ENCODE measurements at places on chromosomes 1 and 21.

- no peak for DNase-seq
Observed at GRCh38 chr1:153438599-153438998, 21.9 kb downstream of the S100A7 start.

DNA sequence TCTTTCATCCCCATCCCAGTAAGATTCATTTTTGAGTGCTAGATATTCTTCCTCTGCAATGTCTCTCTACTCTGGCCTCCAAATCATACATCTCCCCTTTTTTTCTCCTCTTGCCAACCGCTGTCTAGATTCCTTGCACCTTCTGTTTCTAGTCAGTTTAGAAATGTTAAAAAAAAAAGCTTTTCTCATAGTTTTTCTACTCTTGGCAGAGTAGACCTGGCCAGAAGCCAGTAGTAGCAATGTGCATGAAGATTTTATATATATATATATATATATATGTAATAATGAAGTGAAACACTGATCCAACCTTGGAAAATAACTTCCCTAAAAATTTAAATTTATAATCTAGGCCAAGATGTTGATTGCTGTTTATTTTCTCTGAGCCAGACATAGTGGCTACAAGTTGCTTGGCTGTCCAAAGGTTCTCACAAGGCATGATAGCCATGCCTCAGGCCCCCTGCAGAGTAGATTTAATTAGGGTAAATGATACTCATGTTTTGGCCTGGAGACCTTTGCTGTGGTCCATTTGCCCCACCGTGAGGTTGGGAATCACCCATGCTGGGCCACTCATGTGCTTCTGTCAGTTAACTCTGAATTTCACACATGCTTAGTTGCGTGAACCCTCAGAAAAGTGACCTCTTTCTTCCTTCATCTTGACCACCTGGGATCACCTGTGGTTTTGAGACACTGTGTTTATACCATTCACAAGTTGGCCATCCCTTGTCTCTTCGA lies 103.4 kb upstream of the KCNE2 start:
- DNase-seq, result no peak

- peak; percentile 10 for DNase-seq
Observed at GRCh38 chr1:188043536-188044245, 1214.9 kb downstream of the PLA2G4A start.

- DNase-seq, result no peak
Observed at GRCh38 chr1:3359756-3360440, 94.6 kb upstream of the ARHGEF16 start.

GRCh38 chr1:219220945-219221344 lies 47.3 kb downstream of the LYPLAL1 start:
- no peak for DNase-seq

DNA sequence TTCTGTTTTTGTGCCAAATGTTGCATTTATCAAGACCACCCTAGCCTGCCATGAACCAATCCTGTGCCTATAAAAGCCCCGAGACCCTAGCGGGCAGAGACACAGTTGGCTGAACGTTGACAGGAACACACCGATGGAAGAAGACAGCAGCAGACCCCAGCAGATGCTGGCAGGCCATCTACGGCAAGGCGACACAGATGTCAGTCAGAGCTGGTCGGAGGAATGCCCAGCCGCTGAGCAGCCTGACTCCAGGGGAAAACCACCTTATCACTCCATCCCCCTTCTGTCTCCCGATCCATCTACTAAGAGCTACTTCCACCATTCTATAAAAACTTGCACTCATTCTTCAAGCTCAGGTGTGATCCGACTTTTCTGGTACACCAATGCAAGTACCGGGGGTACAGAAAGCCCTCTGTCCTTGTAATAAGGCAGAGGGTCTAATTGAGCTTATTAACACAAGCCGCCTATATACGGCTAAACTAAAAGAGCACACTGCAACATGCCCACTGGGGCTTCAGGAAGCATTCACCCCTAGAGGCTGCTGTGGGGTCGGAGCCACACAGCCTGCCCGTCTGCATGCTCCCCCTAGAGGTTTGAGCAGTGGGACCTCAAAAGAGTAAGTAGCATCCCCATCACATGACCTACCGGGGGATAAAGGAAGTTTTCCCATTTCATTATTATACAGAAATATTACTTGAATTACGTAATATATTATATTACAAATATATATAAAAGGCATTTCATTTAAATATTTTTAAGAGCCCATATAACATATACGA lies 1156.3 kb upstream of the B3GALT2 start:
- DNase-seq, result no peak

DNA sequence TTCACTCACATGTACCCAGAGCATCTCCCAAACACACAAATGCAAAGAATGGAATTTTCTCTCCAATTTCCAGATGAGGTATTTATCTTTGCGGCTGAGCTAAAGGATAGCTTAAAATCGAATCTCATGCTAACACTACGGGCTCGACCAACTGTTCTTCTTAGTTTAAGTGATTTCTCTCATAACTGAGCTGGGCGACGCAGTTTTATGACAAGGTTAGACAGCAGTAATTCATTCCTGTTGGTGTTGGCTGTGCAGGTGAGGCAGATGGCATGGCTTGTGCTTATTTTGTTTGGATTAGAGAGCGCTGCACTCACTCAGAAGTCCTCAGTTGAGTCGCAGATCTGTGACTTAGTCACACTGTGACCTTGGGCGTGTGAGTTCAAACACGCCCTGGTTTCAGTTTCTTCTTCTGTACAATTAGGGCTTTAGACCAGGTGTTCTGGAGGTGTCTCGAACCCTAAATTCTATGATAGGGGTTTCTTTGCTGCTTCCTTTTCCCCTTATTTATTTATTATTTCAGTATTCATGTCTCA lies 41.5 kb upstream of the MRPS6 start:
- no peak for DNase-seq

DNA sequence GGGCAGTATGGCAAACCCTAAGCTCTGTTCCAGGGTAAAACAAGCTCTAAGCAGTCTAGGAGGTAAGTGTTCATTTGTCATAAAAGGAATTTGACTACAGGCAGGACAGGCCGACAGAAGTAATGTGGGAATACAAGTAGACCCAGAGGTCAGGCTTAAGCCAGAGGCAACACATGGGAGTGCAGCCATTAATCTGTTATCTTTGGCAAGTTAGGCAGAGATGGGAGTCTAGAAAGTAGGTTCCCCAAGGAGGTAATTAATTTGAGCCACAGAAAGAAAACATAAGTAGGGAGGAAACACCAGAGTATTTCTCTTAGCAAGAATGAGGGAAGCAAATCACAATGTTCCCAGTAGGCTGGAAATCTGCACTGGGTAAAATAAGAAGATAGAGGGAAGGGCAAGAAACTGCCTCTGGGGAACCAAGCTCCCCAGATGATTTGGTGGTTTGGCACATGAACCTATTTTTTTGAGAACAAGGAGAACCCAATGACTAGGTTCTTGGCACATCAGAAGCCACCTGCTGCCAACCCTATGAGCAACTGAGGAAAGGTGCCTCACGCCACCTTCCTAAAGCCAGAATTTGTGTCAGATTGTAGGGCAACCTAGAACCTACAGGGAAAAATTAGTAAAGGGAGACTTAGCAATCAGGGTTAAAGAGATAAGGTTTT lies 636.4 kb upstream of the PLXNA2 start:
- DNase-seq, result peak; percentile 26

GRCh38 chr1:172960454-172961208 lies 90.1 kb downstream of the TNFSF18 start:
- no peak for DNase-seq

GRCh38 chr1:88035578-88035977 lies 648.5 kb upstream of the PKN2 start:
- DNase-seq, result no peak

DNA sequence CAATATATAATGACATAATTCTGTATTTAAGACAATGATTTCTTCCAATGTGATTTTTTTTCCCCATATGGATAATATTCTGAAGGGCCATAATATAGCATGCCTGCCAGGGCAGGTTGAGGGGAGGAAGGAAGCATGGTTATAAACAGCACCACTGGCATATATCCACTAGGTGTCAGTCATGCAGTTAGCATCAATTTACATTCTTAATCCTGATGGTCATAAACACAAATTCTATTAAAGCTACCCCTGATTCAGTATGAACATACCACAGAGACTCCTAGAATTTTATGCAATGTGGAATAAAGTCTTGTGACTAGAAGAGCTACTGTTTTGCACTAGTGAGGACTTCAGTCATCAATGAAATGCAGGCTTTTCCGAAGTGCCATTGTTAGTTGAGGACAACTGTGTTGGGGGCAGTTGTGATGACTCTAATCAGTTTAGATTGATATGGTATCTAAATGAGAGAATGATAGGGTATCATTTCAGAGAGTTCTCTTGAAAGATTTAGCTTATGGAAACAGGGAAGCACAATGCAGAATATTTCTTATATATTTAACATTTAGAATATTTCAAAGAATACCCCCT lies 342.7 kb upstream of the NR5A2 start:
- peak; percentile 71 for DNase-seq

- DNase-seq, result no peak
Observed at GRCh38 chr1:193157360-193157759, 29.1 kb downstream of the B3GALT2 start.

- no peak for DNase-seq
Observed at GRCh38 chr1:111505641-111506119, 2.2 kb upstream of the ADORA3 start.

DNA sequence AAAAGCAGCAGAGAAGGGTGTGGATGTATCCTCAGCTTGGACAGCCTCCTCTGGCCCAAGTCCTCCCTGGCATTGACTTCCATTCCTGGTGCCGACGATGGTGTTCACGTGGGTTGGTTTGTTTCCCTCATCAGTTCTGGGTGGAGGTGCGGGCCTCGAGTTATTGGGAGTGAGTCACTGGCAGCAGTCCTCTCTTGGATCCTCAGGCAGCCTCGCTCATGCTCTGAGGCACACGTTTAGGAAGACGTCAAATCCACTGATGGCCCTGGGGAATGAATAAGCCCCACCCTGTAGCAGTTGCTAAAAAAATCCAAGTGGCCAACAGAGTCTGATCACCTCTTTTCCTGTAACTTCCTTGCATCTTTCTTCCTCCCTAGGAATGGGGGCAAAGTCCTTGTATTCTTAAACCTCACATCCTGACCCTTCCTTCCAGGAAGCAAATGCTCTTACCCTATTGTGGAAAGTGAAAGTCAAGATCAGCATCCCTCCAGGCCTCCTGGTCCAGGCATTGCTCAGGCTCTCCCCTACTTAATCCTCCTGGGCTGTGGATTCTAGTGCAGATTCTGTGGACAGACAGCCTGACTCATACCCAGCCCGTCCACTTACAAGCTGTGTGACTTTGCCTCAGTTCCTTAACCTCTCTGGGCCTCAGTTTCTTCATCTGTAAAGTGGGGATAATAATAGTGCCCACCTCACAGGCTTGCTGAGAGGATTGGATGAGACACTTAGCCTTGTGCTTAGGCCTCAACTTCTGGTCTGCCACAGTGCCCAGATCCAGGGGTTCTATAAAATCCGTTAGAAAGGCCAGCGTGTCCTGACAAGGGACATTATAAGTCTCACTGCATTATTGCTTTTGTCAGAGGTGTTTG lies 111.1 kb downstream of the TLR5 start:
- peak; percentile 49 for DNase-seq

GRCh38 chr1:201883786-201884185 lies 4.9 kb upstream of the SHISA4 start:
- DNase-seq, result peak; percentile 72

Data from EL (cell line).